Nephron progenitor cell (in vitro differentiated cells): ENCODE measurements at places on chromosomes 16 and 17.

GRCh38 chr16:63422715-63423114, 1386.5 kb upstream of the CDH8 start:
- no peak for DNase-seq

- DNase-seq: no peak
Measured at GRCh38 chr16:49961089-49961488, 63.9 kb upstream of the CNEP1R1 start.

- no peak for DNase-seq
Measured at GRCh38 chr16:8722025-8722348, 47.6 kb downstream of the ABAT start.

GRCh38 chr17:78920528-78920927, 4.7 kb downstream of the TIMP2 start:
- no peak for DNase-seq

GRCh38 chr17:40498281-40499084, 2.9 kb downstream of the TNS4 start:
- no peak for DNase-seq

DNA sequence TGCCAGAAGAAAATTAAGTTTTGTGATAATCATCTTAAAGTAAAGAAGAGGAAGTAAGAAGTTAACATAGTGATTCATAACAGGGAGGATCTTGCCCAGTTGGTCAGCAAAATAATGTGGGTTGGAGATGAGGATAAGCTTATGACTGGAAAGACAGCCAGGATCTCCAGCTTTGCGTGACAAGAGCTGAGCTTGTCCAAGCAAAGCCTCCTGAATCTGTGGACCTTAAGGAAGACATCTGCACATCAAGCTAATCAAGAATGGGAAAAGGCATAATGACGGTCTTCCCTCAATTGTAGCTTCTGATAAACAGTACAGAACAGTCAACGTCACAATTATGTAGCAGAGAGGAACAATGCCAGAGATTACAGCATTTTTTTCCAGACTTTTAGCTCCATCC, 744.7 kb upstream of the GOT2 start:
- DNase-seq: no peak
